ENCODE measurements at places on chromosomes 3 and 15.

DNA sequence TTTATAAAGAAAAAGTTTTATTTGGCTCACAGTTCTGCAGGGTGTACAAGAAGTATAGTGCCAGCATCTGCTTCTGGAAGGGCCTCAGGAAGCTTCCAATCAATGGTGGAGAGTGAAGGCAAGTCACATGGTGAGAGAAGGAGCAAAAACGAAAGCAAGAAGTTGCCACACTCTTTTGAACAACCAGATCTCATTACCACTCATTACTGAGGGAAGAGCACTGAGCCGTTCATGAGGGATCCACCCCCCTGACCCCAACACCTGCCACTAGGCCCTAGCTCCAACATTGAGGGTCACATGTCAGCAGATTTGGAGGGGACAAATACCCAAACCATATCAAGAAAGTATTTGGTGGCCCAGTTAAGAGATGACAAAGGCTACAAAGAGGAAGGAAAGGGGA lies 239.3 kb upstream of the UBE2E1 start:
- no peak for DNase-seq

DNA sequence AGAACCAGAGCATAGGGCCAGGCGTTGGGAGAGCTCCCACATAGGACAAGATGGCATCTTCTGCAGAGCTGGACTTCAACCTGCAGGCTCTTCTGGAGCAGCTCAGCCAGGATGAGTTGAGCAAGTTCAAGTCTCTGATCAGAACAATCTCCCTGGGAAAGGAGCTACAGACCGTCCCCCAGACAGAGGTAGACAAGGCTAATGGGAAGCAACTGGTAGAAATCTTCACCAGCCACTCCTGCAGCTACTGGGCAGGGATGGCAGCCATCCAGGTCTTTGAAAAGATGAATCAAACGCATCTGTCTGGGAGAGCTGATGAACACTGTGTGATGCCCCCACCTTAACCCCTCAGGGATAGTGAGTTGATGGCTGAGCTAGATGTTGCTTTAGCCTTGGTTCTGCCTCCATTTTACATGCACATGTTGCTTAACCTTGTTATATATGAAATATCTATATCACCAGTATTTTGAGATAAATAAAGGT lies at the start of gene PYDC2:
PYDC2 (plus strand) TSS at position 51 of the 483 bp plus-strand sequence; CDS start at position 51, 0 bp downstream.
- DNase-seq = no peak

DNA sequence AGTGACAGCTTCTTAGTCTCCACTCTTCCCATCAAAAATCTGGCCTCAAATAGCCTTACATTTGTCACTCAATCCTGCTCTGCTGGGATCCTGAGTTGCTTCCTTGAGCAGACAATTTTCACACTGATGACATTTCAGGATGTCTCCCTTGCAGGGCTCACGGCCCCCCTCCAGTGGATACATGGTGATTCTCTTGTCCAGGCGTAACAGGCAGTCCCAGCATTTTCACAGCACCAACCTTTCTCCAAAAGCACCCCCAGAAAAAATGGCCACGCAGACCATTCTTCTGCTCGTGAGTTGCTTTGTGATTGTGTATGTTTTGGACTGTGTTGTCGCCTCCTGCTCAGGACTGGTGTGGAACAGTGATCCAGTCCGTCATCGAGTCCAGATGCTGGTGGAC lies 47.4 kb upstream of the WNT7A start:
- no peak for DNase-seq

DNA sequence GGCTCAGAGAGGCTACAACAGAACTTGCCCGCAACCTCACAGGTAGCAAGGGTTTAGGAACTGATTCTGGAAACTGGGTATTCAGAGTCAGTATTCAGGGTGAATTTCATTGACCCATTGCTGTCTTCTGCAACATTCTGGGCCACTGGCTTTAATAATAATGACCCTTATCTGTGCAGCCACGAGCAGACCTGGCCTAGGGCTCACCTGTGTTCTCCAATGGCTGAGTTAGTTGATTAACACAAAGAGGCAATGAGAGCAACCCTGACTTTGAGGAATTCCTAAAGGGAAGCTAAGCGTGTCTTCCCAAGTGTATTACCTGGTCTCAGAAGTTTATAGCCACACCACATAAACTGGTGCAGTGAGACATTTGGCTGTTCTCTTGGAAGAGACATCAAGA lies 289.9 kb downstream of the EPHB1 start:
- no peak for DNase-seq

- no peak for DNase-seq
Measured at GRCh38 chr3:128607710-128608048, 42.9 kb downstream of the RPN1 start.

DNA sequence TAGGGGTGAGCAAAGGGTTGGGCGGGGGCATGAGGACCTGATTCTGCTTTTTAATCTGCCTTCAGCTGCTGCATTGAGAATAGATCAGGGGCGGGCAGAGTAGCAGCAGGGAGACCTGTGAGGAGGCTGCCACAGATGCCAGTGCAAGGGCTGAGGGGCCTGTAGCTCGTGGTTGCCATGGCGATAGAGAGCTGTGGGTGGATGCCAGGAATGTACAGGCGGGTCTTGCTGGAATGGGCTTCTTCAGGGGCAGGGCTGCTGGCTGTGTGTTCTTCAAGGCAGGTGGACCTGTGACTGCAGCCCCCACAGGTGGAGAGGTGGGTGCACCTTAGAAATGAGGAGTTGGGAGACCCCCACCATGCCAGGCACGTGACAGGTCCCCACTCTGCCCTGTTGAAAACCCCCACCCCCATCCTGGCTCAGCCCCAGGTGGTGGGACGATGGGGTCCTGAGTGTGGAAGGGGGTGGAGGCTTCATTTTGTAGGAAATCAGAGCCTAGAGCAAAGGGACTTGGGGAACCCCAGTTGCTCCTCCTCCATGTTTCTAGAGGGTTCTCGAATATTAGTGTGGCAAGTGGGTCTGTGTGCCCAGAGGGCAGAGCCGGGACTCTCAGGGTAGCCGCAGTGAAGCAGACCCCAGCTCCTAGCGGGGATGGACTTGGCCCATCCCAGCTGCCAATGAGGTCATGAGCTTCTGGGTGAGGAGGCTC lies 38.3 kb downstream of the SLC6A6 start:
- no peak for DNase-seq

DNA sequence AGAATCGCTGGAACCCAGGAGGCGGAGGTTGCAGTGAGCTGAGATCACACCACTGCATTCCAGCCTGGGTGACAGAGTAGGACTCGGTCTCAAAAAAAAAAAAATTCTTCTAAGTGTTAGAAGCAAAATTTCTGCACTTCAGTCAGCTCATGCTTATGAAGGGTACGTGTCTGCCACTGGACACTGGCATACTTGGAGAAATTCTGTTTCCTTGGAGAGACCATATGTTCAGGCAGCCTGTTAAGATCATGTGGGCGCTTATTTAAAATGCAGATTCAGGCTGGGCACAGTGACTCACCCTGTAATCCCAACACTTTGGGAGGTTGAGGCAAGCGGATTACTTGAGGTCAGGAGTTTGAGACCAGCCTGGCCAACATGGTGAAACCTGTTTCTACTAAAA lies 85.6 kb upstream of the IQSEC1 start:
- no peak for DNase-seq

- DNase-seq = no peak
Measured at GRCh38 chr3:101193957-101194356, 126.4 kb downstream of the IMPG2 start.

DNA sequence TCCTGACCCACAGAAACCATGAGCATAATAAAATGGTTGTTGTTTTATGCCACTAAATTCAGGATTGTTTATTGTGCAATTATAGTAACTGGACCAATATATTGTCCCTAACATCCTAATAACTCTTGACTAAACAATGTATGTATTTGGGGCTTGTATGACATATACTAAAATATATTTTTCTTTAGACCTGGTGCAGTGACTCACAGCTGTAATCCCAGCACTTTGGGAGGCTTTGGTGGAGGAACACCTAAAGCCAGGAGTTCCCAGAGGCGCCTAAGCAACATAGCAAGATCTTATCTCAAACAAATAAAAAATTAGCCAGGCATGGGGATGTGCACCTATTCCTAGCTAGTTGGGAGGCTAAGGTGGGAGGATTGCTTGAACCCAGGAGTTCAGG lies 180.4 kb downstream of the SUCNR1 start:
- no peak for DNase-seq

GRCh38 chr3:187359798-187360486 lies 8.2 kb upstream of the RTP4 start:
- no peak for DNase-seq

GRCh38 chr3:10655105-10655504 lies 149.7 kb upstream of the ATP2B2 start:
- no peak for DNase-seq

GRCh38 chr3:157542711-157543500 lies 39.7 kb upstream of the VEPH1 start:
- no peak for DNase-seq

DNA sequence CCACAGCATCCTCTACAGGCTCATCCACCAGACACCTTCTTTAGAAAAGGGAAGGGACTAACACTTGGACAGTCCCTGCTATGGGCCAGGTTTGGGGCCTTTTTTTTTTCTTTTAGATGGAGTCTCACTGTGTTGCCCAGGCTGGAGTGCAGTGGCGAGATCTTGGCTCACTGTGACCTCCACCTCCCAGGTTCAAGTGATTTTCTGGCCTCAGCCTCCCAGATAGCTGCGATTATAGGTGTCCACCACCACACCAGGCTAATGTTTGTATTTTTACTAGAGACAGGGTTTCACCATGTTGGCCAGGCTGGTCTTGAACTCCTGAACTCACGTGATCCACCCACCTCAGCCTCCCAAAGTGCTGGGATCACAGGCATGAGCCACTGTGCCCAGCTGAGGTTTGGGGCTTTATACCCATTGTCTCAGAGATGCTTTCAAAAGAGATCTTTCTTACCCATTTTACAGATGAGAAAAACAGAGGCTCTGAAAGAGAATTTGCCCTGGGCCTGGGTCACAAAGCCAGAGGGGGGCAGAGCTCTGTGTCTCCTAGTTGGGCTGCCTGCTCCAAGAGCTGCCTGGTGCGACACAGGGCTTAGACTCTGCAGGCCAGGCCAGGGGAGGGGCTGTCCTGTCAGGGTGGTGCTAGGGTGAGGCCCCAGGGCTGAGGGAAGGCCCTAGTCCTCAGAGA lies 11.6 kb downstream of the LINGO1 start:
- DNase-seq = no peak

DNA sequence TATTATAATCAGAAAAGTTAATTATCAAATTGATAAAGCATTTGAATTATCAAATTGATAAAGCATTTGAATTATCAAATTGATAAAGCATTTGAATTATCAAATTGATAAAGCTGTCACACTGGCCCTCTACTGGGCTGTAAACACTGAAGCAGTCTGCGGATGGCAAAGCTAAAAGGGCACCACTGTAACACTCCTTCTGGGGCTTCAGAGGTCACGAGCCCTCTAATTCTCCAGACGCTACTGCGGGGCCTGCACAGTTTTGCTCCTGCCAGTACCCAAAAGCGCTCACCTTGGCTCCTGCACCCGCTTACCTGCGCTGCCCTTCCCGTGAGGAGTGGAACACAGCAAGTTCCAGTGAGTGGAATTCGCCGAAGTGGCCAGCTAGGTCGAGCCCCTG lies 409.0 kb upstream of the KCNMB2 start:
- no peak for DNase-seq

- no peak for DNase-seq
Measured at GRCh38 chr3:47423548-47424145, 42.8 kb downstream of the PTPN23 start.

- DNase-seq = no peak
Measured at GRCh38 chr15:60228619-60229018, 169.2 kb downstream of the ANXA2 start.

- no peak for DNase-seq
Measured at GRCh38 chr15:39447346-39447745, 133.5 kb upstream of the THBS1 start.

GRCh38 chr3:171748064-171748924 lies 62.0 kb downstream of the PLD1 start:
- DNase-seq = no peak

DNA sequence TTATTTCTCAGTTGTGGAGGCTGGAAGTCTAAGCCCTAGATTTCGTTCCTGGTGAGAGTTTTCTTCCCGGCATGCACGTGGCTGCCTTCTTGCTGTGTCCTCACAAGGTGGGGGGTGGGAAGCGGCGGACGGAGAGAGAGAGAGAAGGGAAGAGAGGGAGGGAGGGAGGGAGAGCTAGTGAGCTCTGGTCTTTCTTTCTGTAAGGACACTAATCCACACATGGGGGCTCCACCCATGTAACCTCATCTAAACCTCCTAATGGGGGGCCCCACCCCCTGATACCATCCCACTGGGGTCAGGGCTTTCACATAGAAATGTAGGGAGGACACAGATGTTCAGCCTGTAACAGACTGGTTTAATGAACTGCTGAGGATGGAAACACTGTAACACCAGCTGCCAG lies 7.3 kb downstream of the FBLN2 start:
- no peak for DNase-seq

GRCh38 chr15:27820232-27820631 lies 278.9 kb downstream of the OCA2 start:
- no peak for DNase-seq

DNA sequence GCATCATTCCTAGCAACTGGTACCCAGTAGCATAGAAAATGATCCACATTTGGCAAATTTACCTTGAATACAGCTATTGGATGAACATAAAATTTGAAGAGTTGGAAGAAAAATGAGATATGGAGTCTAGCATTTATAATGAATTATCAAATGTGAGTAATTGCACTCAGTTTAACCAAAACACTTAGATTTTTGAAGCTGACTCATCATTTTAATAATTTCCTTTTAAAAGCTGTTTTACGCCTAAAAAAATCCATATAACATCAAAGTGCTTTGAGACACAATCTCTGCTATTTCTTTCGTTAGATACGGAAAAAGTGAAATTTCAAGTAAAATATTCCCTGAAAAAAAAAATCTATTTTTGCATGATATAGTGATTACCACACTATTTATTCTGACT lies 767.4 kb downstream of the ROBO2 start:
- no peak for DNase-seq

GRCh38 chr15:50183112-50183794 lies 1.3 kb downstream of the SLC27A2 start:
- no peak for DNase-seq

DNA sequence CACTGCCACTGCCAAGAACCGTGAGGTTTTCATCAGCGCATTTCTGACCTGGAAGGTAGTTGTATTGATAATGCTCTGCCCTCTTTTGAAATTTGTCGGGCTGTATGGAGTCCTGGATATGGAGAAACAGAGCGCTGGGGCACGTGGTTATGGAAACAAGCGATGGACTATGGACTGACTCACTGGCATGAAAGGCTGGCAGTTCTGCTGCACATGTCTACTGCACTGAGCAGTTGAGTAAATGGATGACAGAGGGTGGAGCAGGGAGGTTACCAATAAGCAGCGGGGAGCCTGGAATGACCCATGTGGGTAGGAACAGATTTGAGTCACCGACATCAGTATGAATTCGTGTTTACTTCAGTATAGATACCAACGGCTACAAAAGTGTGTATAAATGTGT lies 429.5 kb downstream of the OCA2 start:
- no peak for DNase-seq

DNA sequence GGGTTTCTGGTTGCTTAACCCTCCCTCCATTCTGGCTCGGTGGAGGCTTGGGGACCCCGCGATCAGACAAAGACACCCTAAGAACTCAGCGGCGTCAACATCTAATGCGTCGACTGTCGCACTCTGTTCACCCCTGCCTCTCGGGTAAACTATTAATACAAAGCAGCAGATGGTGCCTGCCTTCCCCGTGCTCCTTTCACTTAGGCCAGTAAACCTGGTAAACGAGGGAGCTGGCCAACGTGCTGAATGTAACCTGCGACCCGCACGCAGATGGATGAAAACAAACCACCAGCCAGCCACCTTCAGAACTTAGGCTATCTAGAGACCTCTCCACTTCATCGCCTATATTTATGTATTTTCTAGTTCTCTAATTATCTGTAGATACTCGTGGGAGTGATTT lies 848 bp upstream of the CADPS start:
- DNase-seq = no peak

- DNase-seq = no peak
Measured at GRCh38 chr15:62248277-62248984, 83.3 kb upstream of the C2CD4B start.

Data from stimulated activated CD8-positive, alpha-beta memory T cell treated with anti-CD3 and anti-CD28 coated beads, Interleukin-4, amount 100 ng/mL, for 24 hours (primary cell).